Progenitor cell of endocrine pancreas (in vitro differentiated cells): ENCODE measurements at places on chromosomes 16 and 17. TPM values are rescaled to one million over a fixed set of nuclear protein-coding genes. Genes with fewer than 3 reads are reported as not detected.

DNA sequence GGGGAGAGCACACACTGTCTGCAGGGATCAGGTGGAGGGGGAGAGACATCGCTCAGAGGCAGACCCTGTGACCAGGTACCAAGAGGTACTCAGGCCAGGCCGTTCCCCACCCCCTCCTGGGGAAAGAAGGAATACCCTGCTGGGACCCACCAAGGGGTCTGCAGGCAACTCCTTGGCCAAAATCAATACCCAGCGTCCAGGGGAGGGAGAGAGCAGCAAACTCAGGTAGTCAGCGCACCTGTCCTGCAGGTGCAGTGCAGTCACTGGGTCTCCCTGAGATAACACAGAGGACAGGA is 57.5 kb upstream of the DOC2B start:
- H3K27ac ChIP-seq, result no peak overlapping the region
- no peaks in the 10 kb centered on the region for H3K4me1 ChIP-seq
- no peaks in the 10 kb centered on the region for H3K27me3 ChIP-seq
- no peak for DNase-seq
- peaks cover 5% of the 10 kb centered on the region for H3K36me3 ChIP-seq
- no peak overlapping the region for H3K4me3 ChIP-seq

- no peaks in the 10 kb centered on the region for H3K27me3 ChIP-seq
- H3K4me1 ChIP-seq, result peaks cover 6% of the 10 kb centered on the region
- no peak overlapping the region for H3K4me3 ChIP-seq
- H3K36me3 ChIP-seq, result peaks cover 22% of the 10 kb centered on the region
- no peak overlapping the region for H3K27ac ChIP-seq
- DNase-seq, result no peak
These were observed 47.0 kb downstream of the MARVELD3 start for GRCh38 chr16:71672803-71673581.

DNA sequence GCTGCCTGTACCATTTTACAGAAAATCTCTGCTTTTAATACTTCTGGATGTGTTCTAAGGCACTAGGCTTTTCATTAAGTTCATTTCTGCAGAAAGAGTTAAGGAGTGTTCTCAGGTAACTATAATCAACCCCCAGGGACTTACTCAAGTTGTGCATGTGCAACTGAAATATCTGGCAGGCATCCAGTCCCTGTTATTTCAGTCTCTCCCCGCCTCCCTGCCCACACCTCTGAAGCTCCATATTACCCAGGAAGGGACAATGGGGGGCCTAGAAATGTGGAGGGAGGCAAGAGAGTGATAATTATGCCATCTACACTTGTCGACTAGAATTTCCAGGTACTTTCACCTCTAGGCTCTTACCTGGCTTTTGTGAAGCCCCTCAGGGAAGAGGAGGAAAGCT is 432.2 kb downstream of the MAF start:
- no peak for DNase-seq
- H3K4me1 ChIP-seq, result peaks cover 22% of the 10 kb centered on the region
- no peaks in the 10 kb centered on the region for H3K27me3 ChIP-seq
- H3K36me3 ChIP-seq, result no peaks in the 10 kb centered on the region

CYLD gene
- total RNA-seq, result 18.7 and 21.9 TPM in 2 replicates

CCL3 gene
- not detected in 2 replicates for total RNA-seq

DNA sequence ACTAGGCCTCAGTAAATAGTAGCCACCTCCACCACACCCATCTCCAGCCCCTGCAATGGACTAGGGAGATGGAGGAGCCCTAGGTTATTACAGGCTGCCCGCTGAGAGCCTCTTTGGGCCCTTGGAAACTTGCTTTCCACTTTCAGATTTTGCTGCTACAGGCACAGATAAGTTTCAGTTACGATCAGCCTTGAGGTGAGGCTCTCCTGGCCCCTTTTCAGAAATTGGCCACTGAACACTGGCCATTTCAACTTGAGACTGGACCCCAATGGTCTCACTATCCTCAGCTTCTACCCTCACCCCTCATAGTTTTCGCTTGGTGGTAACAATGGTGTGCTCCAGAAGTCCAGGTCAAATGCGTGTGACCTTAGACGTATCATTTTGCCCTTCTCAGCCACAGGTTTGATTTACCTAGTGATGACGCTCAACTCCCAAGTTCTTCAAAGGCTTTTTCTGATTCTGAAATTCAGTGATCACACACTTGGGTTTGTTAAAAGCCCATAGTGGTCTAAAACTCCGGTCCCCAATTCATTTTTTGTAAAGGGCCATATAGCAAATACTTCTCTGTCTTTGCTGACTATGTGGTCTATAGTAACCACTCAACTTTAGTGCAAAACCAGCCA is 1.0 kb downstream of the PMM2 start:
- no peak for DNase-seq
- no peaks in the 10 kb centered on the region for H3K27me3 ChIP-seq
- peak overlapping the region; percentile 94 for H3K4me3 ChIP-seq
- peak overlapping the region; percentile 89 for H3K27ac ChIP-seq
- H3K36me3 ChIP-seq, result peaks cover 7% of the 10 kb centered on the region

DNA sequence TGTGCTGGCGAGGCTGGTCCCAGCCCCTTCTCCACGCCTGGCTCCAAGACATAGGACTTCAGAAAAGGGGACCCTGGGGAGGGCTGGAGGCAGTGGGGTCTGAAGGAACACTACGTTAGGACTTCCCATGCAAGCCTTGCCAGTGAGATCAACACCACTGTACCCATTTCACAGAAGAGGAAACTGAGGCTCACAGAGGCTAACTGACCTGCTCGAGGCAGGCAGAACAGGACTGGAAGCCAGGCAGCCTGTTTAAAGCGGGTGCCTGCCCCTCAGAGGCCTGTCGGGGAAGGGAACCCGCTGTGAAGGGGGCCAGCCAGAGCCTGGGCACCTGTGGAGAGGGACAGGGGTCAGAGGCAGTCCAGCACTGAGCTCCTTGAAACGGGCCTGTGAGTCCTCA is 32.3 kb downstream of the PEMT start:
- peaks cover 3% of the 10 kb centered on the region for H3K4me1 ChIP-seq
- no peaks in the 10 kb centered on the region for H3K36me3 ChIP-seq
- no peaks in the 10 kb centered on the region for H3K27me3 ChIP-seq
- no peak overlapping the region for H3K27ac ChIP-seq
- no peak for DNase-seq

GRCh38 chr16:47979164-47979520 is 176.7 kb downstream of the ABCC12 start:
- DNase-seq, result no peak
- H3K27ac ChIP-seq, result no peak overlapping the region
- H3K36me3 ChIP-seq, result no peaks in the 10 kb centered on the region
- peaks cover 2% of the 10 kb centered on the region for H3K4me1 ChIP-seq
- peaks cover 3% of the 10 kb centered on the region for H3K27me3 ChIP-seq

- peak overlapping the region; percentile 88 for H3K27ac ChIP-seq
- no peaks in the 10 kb centered on the region for H3K36me3 ChIP-seq
- H3K27me3 ChIP-seq, result peaks cover 27% of the 10 kb centered on the region
- peak; percentile 58 for DNase-seq
- peak overlapping the region; percentile 80 for H3K4me3 ChIP-seq
These were observed 868 bp downstream of the FAM20A start for GRCh38 chr17:68600067-68600930.

ERCC4 gene
- total RNA-seq, result 13.6 and 19.3 TPM in 2 replicates

HOXB7 gene
- 0.55 and 1.5 TPM in 2 replicates for total RNA-seq

GRCh38 chr16:57462209-57462977 is at the start of gene POLR2C:
Gene POLR2C, plus strand, starts transcription at chr16:57462679. Its CDS starts 46 bp downstream, at chr16:57462725.
- peak within 1 kb of the TSS; percentile 100 for H3K4me3 ChIP-seq

RNF112 gene
- total RNA-seq, result 1.1 and 1.3 TPM in 2 replicates

SOX8 gene
- 6.7 and 7.1 TPM in 2 replicates for total RNA-seq

GRCh38 chr17:64218066-64218465 is 45.0 kb downstream of the TEX2 start:
- peaks cover 18% of the 10 kb centered on the region for H3K36me3 ChIP-seq
- peak overlapping the region; percentile 95 for H3K27ac ChIP-seq
- DNase-seq, result no peak
- H3K4me3 ChIP-seq, result no peak overlapping the region

DNA sequence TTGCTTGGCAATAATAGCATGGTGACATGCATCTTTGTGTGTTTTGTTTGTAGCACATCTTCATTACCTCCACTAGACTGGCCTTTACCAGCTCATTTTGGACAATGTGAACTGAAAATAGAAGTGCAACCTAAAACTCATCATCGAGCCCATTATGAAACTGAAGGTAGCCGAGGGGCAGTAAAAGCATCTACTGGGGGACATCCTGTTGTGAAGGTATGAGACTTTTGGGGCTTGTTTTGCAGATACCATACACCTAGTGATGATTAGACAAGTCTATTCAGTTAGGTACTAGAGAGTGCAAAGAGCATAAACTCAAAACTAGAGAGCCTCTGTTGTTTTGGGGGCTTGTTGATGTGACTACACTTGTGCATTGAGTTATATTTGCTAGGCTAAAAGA is 41.2 kb downstream of the NFATC3 start:
- peaks cover 4% of the 10 kb centered on the region for H3K36me3 ChIP-seq
- H3K4me3 ChIP-seq, result no peak overlapping the region
- H3K27me3 ChIP-seq, result no peaks in the 10 kb centered on the region
- DNase-seq, result no peak
- peak overlapping the region; percentile 41 for H3K27ac ChIP-seq

DNA sequence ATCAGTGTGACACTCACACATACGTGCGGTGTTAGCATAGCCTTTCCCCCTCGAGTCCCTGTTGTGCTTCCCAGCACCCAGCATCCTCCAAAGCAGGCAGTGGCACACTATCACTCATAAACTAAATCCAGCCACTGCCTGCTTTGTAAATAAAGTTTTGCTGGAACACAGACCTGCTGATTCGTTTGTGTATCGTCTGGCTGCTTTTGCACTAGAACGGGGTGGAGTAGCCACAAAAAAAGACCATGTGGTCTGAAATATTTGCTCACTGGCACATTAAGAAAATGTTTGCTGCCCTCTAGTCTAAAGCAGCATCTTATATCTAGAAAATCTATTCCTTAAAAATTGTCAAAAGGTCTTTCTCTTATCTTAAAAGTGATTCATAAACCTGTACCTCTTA is 341.2 kb upstream of the ZFHX3 start:
- H3K27ac ChIP-seq, result no peak overlapping the region
- peaks cover 50% of the 10 kb centered on the region for H3K27me3 ChIP-seq
- DNase-seq, result no peak
- no peaks in the 10 kb centered on the region for H3K36me3 ChIP-seq

GRCh38 chr17:46118964-46119363 is 74.3 kb downstream of the KANSL1 start:
- H3K4me3 ChIP-seq, result no peak overlapping the region
- DNase-seq, result no peak
- H3K4me1 ChIP-seq, result peaks cover 49% of the 10 kb centered on the region
- H3K36me3 ChIP-seq, result peaks cover 2% of the 10 kb centered on the region

TRIM16 gene
- total RNA-seq, result 25.0 and 28.0 TPM in 2 replicates

AGRP gene
- total RNA-seq, result not detected in 2 replicates

DNA sequence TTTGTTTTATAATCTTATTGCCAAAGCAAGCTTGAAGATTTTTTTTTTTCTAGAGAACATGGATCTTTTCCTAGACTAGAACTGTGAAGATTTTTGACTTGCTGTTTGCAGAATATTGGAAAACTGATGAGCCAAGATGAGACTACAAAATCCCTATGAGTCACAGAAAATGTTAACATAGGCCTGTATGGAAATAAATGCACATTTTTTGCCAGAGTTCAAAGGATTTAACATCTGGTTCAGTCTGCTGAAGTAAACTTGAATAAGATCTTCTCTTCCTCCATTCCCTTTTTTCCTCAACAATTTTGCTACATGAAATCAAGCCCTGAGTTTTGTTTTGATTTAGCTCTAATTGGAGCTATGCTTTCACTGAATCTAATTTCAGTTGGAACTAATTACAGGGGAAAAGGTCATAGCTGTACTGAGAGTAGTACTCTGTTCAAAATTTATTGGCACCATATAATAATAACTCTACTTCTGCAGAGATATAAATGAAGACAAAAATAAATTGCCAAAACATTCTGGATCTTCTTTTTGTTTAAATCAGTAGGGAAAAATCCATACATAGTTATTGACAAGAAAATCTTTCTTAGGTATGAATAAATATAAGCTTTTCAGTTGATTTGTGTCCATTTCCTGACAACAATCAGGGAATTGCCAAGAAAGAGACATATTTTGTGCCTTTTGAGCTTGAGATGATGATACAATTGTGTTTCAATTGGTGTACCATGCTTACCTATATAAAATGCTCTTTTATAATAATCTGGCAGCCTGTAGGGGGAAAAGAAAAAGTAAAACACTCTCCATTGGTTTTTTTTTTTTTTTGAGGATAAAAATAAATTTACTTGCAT is 387.5 kb upstream of the GOT2 start:
- H3K27ac ChIP-seq, result no peak overlapping the region
- H3K36me3 ChIP-seq, result no peaks in the 10 kb centered on the region
- no peak for DNase-seq
- H3K27me3 ChIP-seq, result no peaks in the 10 kb centered on the region
- no peak overlapping the region for H3K4me3 ChIP-seq

- H3K36me3 ChIP-seq, result no peaks in the 10 kb centered on the region
- peaks cover 5% of the 10 kb centered on the region for H3K4me1 ChIP-seq
- DNase-seq, result no peak
- H3K4me3 ChIP-seq, result no peak overlapping the region
- H3K27me3 ChIP-seq, result peaks cover 17% of the 10 kb centered on the region
These were observed 17.8 kb downstream of the RGS9 start for GRCh38 chr17:65154770-65155589.

GRCh38 chr17:19686400-19687090 is 29.8 kb downstream of the SLC47A2 start:
- H3K36me3 ChIP-seq, result peaks cover 27% of the 10 kb centered on the region
- H3K4me3 ChIP-seq, result no peak overlapping the region
- no peaks in the 10 kb centered on the region for H3K27me3 ChIP-seq
- H3K27ac ChIP-seq, result no peak overlapping the region
- H3K4me1 ChIP-seq, result no peaks in the 10 kb centered on the region
- DNase-seq, result no peak

- no peaks in the 10 kb centered on the region for H3K36me3 ChIP-seq
- DNase-seq, result no peak
- H3K4me1 ChIP-seq, result no peaks in the 10 kb centered on the region
- H3K4me3 ChIP-seq, result no peak within 1 kb of the TSS
- no peaks in the 10 kb centered on the region for H3K27me3 ChIP-seq
- no peak within 1 kb of the TSS for H3K27ac ChIP-seq
These were observed at the start of gene MILR1 for GRCh38 chr17:64448665-64449512. Gene MILR1, plus strand, starts transcription at chr17:64449115. Its CDS starts 54 bp downstream, at chr17:64449169.

RAI1 gene
- total RNA-seq, result 69.0 and 75.0 TPM in 2 replicates

DNA sequence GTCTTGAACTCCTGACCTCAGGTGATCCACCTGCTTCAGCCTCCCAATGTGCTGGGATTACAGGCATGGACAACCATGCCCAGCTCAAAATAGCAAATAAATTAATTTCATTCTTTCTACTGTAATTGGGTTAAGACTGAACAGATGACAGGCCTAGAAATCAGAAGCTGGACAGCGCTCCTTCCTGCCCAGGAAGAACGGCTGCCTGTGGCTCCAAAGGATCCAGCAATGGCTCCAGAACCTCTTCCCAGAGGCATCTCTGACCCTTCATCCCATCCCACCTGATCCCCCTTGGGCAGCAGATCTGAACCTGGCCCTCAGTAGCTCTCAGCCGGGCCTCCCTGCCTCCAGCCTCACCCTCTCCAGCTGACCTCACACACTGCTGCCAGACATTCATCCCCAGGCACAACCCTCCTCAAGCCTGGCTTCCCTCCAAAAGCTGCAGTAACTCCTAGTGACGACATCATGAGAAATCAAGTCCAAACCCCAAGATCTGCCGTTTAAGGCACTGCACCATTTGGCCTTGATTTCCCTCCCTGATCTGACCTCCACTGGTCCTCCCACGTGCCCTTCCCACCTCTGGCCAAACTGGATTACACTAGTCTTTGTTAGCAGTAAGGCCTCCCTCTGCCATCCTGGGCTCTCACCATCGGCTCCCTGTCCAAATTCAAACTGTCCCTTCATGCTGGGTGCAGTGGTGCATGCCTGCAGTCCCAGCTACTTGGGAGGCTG is 3.1 kb upstream of the MIF4GD start:
- peaks cover 8% of the 10 kb centered on the region for H3K4me1 ChIP-seq
- no peaks in the 10 kb centered on the region for H3K27me3 ChIP-seq
- peak overlapping the region; percentile 56 for H3K27ac ChIP-seq
- no peaks in the 10 kb centered on the region for H3K36me3 ChIP-seq
- H3K4me3 ChIP-seq, result no peak overlapping the region

PSMD3 gene
- total RNA-seq, result 117 and 119 TPM in 2 replicates
